ENCODE measurements at places on chromosomes 2 and 18. TPM values are rescaled to one million over a fixed set of nuclear protein-coding genes. Genes with fewer than 3 reads are reported as not detected.
A peak's percentile ranks its signal among the peaks of the same experiment; 100 is the strongest.

DNA sequence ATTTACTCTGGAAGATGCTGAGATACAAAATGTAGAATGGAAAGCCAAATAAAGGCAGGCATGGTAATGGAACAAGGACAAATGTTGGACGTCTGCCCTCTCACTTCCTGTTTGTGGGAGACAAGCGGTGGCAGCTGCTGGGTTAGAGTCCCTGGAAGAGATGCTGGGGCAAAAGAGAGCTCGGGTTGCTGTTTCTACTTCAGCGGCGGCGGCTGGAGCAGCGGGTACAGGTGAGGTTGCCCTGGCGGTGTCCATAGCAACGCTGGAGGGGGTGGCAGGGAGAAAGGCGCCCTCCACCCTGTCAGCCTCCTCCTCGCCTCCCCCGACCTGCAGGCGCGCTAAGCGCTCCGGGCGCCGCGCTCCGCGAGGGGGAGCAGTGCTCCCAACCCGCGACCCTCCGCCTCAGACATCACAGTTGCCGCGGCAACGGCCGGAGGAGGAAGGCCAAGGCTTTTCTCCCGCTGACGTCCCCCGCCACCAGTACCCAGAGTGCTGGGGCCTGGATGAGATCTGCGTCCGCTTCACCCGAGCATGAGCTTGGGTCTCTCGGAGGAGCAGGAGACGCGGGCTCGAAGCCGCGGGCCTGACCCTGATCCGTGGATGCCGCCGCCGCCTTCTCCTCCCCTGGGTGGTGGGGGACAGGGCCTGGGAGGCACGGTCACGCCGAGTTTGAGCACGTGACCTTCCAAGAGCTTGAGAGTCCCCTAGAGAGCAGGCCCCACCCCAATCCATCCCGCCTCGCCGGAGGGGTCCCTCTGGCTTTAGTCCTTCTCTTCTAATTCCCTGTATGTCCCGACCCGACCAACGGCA is 65.6 kb downstream of the NOL4 start:
- ATAC-seq: no peak

GRCh38 chr18:3151399-3152264 is 68.1 kb downstream of the MYOM1 start:
- no peak for ATAC-seq

DNA sequence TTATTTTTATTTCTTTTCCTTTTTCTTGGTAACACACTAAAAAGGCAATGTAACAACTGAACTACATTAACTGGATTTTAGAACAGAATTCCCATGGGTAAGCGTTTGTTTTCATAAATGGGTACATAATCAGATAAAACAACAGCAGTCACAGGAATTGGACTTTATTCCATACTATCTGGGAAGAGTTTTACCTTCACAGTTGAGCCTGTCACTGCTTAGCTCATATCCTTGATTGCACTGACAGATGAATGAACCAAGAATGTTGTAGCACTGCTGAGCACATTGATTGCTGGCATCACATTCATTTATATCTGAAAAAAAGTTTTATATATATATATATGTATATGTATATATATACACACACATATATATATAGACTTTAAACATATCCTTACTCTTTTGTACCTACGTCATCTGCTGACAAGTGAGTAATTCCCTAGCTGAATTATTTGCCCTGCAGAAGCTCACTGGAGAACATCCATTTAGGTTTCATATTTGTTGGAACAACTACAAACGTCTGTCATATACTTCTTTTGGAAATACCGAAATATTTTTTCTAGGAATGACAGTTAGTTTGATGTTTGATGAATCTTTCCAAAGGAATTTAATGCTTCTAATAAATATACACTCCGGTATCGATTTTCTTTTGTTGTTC is 47.0 kb downstream of the EFEMP1 start:
- no peak for ATAC-seq

GRCh38 chr2:224401641-224402342 is at the start of gene FAM124B:
Gene FAM124B, minus strand, starts transcription at chr2:224402107. Its CDS starts 339 bp downstream, at chr2:224401768.
- ATAC-seq: peak; percentile 57

DNA sequence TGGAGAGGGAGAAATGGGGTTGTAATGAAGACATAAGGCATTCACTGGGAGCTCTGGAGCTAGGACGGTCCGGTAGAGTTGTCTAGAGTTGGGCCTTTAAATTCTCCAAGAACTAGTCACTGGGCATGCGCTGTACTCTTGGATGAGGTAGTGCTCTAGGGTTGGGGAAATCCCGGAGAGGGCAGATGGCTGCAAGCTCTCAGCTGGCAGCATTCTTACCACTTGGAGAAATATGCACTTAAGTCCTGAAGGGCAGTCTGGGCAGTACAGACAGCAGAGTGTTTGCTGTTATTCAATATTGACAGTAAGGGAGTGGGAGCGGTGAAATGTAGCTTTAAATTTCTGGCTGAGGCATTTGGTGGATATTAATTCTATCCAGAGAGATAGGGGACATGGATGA is 214.6 kb downstream of the RDH14 start:
- peak; percentile 47 for ATAC-seq

GRCh38 chr2:109736177-109736827 is 57.8 kb upstream of the RGPD5 start:
- ATAC-seq: peak; percentile 72

DNA sequence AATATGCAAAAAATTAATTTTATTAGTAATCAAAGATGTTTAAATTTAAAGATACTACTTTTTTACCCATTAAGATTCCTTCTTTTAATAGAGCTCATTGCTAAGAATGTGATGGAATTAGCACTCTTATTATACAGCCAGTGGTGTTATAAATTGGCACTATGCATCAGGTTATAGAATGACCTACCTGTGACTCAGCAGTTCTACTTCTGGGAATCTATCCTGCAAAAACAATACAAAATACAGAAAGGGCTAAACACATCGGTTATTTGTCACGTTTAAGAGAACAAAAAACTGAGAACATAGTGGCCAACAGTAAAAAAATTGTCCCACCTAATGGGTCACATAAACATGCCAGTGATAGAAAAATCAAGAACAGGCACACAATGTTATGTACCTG is 9.4 kb upstream of the ADD2 start:
- no peak for ATAC-seq

GRCh38 chr2:104938231-104938941 is 84.5 kb downstream of the POU3F3 start:
- no peak for ATAC-seq

- peak; percentile 18 for ATAC-seq
Observed at GRCh38 chr2:234422981-234423431, 73.9 kb downstream of the ARL4C start.

- ATAC-seq: peak; percentile 54
Observed at GRCh38 chr2:223835701-223836532, 1.5 kb downstream of the AP1S3 start.

DNA sequence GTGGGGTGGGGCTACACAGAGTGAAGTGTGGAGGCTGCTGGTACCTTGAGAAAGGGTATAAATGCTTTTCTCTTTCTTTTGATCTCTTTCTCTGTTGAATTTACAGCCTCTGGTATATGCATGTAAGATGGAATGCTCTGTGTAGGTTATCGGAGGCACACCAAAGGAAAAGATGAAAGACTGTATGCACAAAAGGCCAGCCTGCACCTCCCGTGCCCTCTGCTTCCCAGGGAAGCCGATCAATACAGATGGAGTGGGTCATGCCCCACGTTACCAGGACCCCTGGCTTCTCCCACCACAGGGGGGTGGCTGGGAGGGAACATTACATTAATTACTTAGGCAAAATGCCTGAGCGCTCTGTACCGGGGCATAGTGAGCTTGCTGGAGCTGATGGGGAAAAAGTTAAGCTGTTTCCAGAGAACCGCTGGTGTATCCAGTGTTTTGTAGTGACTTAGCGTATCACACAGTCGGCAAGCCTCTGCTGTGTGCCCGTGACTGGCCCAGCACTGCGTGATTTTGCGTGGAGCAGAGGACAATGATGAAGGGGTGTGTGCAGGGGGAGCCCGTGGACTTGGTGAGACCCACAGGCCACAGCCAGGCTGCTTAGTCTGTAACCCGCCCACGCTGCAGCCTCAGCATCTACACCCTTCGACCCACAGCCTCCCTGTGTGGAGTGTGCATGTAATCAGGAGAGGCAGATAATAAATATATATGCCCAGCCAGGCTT is 8.0 kb downstream of the ALLC start:
- no peak for ATAC-seq

GRCh38 chr2:19775838-19776237 is 125.9 kb downstream of the TTC32 start:
- no peak for ATAC-seq

- peak; percentile 20 for ATAC-seq
Observed at GRCh38 chr2:219426534-219427136, 8.0 kb upstream of the SPEG start.

- no peak for ATAC-seq
Observed at GRCh38 chr2:153986488-153987229, 114.9 kb downstream of the GALNT13 start.

DNA sequence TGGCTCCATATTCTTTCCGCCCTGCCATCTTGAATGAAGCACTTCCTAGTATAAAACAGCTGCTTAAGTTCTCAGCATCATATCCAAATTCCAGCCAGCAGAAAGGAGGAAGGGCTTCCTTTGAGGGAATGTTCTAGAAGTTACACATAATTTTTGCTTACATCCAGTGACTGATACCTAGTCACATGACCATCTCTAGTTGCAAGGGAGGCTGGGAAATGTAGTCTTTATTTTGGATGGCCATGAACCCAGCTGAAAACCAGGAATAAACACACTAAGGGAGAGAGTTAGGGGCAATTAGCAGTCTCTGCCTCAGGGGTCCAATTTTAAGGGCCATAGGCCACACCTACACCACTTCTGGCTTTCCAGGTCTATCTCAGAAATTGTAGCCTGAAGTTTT is 57.8 kb upstream of the LMAN1 start:
- ATAC-seq: no peak

- peak; percentile 2 for ATAC-seq
Observed at GRCh38 chr18:13136056-13136903, 82.3 kb upstream of the LDLRAD4 start.

DNA sequence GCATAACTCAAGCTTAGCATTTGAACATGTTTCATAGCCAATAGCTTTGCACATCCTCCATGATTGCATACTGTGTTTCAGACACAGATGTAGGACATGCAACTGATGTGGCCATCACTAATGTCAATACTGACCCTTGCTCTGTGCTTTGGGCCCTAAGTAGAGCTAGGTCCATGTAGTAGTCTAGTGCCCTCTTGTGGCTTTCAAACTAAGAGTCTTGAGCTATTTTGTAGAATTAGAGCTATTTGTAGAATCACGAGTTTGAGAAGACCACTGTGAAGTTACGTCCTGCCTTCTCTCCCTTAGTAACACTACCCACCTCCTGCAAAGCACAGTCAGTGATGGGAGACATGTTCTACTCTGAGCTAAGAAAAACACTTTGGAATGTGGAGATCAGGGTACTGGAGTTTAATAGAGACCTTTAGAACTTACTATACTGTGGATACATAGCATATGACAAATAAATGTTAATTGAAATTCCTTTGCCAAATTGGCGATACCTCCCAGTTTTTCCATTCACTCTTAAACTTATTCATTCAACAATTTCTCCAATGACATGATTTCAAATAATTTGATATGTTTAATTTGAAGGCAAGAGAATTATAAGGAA is 306.5 kb upstream of the TNP1 start:
- no peak for ATAC-seq

- no peak for ATAC-seq
Observed at GRCh38 chr2:173053043-173053699, 22.5 kb upstream of the MAP3K20 start.

DNA sequence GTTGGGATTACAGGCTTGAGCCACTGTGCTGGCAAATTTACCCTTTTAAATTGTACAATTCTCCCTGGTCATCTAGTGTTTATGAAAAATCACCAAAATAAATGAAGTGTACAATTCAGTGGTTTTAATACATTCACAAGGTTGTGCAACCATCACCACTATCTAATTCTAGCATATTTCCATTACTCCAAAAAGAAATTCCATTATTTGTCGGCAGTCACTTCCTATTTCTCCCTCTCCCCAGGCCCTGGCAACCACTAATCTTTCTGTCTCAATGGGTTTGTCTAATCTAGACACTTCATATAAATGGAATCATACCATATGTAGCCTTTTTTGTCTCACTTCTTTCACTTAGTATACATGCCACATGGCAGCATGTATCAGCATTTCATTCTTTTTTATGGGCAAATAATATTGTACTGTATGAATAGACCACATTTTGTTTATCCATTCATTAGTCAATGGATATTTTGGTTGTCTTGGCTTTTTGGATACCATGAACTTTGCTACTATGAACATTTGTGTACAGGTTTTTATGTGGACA is 12.6 kb upstream of the POLE4 start:
- ATAC-seq: no peak

DNA sequence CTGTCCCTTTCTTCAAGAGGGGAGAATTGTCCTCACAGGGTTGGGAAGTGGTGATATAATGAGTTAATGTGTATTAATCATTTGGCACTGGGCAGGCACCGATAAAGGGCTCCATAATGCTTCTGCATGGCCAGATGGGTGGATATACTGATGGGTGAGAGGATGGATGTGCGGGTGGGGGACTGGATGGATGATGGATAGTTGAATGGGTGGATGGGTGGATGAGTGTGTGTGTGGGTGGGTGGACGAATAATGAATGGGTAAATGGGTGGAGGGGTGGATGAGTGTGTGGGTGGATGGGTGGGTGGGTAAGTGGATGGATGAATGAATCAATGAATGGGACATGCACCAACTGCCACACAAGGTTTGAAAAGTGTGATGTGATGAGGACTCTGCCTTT is 127.2 kb downstream of the ACKR3 start:
- no peak for ATAC-seq

GRCh38 chr2:163808406-163808805 is 72.6 kb upstream of the FIGN start:
- ATAC-seq: no peak

IL36G gene
- total RNA-seq: 27.4 TPM

SYT4 gene
- not detected for total RNA-seq

PTRHD1 gene
- total RNA-seq: 34.9 TPM

CHRND gene
- total RNA-seq: not detected

KCNJ13 gene
- total RNA-seq: not detected

B3GNT7 gene
- total RNA-seq: 5.5 TPM

PARD3B gene
- total RNA-seq: 4.3 TPM

GAL3ST2 gene
- total RNA-seq: not detected

RAB12 gene
- total RNA-seq: 29.4 TPM

MC4R gene
- not detected for total RNA-seq
